Central memory CD4-positive, alpha-beta T cell (primary cell): ENCODE measurements at places on chromosomes 4 and X.

- no peak for DNase-seq
These were observed 7.4 kb downstream of the BGN start for GRCh38 chrX:153502131-153502530.

- DNase-seq, result no peak
These were observed at the start of gene EPHA5 for GRCh38 chr4:65670331-65671031. TSS of gene EPHA5 (minus strand) at chr4:65670489. CDS start at chr4:65669742, 747 bp downstream.

- no peak for DNase-seq
These were observed 875 bp downstream of the RGS12 start for GRCh38 chr4:3293401-3294391.

GRCh38 chr4:105025263-105026017 lies 121.2 kb upstream of the TET2 start:
- no peak for DNase-seq

DNA sequence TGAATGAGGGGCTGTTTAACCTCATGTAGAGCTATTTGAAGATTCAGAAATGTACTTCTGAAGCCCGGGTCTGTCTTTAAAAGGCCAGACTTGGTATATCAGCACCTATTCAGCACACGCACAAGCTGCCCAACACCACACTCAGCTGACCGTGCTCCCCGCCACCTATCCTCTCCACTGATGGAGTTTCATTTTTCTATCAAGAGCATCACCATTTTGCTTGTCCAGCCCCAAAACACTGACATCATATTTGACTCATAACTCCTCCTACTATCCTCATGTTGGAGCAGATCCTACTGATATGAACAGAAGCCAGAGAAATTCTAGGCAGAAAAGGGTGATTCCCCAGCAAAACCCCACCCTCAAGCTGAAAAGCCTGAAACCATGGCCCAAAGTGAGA lies 100.3 kb downstream of the SORBS2 start:
- no peak for DNase-seq

DNA sequence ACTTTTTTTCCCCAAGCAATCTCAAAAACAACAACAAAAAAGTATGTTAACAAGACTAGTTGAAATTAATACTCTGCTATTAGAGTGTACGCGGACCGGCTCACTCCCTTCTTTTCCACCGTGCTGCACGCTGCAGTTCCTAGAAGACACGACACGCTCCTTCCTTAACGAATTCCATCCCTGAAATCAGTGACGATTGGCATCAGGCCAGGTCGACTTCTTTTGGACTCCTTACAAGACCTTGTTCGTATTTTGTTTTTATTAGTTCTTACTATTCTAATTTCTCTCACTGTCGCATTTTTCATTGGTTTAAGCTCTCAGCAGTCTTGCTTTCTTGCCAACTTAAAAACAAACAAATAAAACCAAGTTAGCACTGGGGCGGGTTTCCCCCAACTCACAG lies 175.8 kb upstream of the PITX2 start:
- no peak for DNase-seq

DNA sequence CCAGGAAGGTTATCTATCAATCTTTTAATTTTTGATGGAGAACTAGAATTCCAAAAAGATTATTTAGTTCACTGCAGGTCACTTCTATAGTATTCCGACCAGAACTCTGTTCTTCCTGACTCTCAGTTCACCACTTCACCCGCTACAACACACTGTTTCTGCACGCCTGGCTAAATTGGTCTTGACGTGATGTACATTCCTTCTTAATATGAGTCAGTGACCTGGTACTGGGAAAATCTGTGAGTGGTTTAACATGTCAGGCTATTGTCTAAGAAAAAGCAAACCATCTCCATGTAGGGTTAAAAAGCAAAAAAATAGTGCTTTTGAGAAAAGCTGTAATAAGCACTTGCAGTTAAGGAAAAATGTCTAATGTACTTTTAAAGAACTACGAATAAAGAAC lies 120.4 kb downstream of the NDST3 start:
- DNase-seq, result no peak

- DNase-seq, result no peak
These were observed 125.5 kb upstream of the MAP3K15 start for GRCh38 chrX:19640693-19641374.

DNA sequence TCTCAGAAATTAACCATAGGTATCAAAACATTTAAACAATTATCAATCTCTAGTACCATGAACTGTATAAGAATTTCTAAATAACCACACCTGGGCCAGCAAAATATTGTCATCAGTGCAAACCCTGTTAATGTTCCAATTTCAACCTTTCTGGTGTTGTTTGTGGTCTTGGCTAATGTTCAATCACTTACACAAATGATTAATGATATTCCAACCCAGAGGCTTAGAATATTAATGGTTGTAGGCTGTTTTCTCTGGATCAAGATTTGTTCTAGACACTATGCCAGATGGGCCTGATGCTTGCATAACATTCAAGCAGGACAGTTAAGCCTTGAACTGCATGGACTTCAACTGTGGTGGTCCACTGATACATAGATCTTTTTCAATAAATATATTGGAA lies 69.1 kb downstream of the HS3ST1 start:
- DNase-seq, result no peak

GRCh38 chr4:181688432-181688831 lies 554.8 kb upstream of the TENM3 start:
- no peak for DNase-seq

DNA sequence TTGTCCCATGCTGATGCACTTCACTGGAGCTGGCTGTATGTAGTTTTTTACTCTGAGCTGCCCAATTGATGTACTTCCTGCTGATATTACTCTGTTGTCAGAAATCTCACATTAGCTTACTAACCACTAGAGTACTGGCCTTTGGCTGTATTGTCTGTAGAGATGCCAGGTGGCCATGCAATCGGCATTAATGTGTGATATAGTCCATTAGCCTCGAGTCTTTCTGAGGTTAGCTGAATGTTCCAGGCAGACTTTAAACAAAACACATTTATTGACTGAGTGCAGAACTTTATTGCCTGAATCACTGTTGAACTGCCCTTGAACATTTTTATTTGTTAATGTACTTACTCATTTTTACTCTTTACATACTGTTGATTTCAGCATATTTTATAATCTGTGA lies 335.2 kb downstream of the PCDH10 start:
- no peak for DNase-seq

GRCh38 chr4:153464068-153464467 lies 2.1 kb upstream of the TMEM131L start:
- DNase-seq, result no peak

DNA sequence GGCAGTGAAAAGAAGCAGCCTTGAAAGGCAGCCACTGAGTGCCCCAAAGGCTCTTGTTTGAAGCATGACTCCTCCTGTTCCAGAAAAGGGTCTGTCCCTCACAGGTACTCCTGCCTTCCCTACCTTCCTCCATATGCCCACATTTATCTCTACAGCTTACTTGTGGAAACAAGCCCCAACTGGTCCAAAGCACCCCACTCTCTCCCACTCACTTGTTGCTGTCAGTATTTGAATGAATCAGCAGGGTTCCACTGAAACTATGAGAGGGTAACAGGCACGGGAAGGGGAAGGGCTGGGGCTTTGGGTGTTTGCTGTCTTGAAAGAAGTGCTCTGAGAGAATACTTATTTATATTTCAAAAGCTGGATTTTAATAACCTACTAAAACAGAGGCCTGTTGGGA lies 34.9 kb downstream of the GPR143 start:
- DNase-seq, result no peak

DNA sequence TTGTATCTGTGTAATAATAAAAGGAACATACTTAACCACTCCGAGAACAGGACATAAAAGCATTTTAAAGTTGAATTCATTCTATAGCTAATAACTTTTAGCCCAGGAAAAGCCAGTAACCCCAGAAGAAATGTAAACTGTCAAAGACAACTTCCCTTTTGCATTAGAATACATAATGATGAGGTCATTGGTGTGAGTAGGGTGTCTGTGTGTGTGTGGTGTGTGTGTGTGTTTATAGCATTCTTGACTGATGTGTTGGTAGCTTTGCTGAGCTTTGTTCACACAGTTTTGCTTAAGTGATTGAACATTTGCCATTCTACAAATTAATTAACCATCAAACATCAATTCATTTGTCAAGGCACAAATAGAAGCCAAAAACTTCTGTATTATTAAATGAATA lies 559.6 kb downstream of the ARAP2 start:
- DNase-seq, result no peak
